ENCODE measurements at places on chromosomes 4 and X. TPM values are rescaled to one million over a fixed set of nuclear protein-coding genes. Genes with fewer than 3 reads are reported as not detected.

Gene CTAG1B
- not detected for total RNA-seq

DNA sequence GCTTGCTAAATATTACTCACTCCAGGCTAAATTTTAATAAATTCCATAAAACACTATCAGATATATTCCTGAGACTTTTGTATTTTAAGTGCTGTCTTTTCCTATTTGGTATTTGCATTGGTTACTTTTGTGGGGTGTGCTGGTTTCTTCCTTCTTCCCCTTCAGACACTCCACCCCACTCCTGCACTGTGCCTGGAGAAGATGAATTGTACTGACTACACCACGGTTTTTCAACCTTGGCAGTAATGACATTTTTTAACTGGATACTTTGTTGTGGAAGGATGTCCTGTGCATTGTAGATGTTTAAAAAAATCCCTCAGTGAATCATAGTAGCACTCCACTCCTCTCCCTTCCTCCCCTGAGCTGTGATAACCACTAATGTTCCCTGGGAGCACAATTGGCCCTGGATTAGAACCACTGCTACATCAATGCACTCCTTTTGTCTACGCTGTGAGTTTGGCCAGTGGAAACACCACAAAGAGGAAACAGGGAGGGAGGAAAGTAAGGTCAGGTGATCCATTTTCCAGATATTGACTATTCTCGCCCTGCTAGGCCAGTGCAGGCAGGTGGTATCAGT lies 36.3 kb downstream of the SNCA start:
- H3K27ac ChIP-seq = no peak overlapping the region
- H3K36me3 ChIP-seq = peaks cover 5% of the 10 kb centered on the region
- H3K4me1 ChIP-seq = peaks cover 6% of the 10 kb centered on the region
- DNase-seq = no peak

GRCh38 chrX:16148896-16149295 lies 18.4 kb upstream of the MAGEB17 start:
- H3K4me1 ChIP-seq = no peaks in the 10 kb centered on the region
- no peak overlapping the region for H3K4me3 ChIP-seq
- H3K27ac ChIP-seq = no peak overlapping the region
- H3K27me3 ChIP-seq = no peaks in the 10 kb centered on the region

DNA sequence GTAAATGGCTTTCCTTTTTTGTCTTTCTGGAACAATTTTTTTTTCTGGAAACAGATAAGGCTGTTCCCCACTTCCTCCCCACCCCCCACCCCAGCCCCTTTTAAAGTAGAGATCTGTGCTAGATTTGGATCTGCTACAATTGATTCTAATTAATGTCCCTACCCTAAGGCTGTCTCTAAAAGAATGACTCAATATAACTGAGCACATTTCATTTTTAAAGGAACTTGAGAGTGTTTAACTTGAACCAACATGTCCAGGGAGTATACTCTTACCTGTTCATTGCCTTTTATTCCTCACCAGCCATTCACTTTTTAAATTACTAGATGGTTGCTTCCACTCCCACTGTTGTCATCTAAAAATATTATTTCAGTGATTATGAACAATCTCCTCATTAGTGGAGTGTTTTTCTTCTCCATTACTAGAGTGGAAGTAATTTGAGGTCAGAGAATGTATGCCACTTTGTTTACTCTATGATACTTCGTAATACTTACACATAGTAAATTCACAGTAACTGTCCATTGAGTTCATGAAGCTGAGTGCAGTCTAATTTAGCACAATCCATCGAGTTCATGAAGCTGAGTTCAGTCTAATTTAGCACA lies 14.1 kb upstream of the CNOT6L start:
- H3K27me3 ChIP-seq = no peaks in the 10 kb centered on the region
- H3K36me3 ChIP-seq = no peaks in the 10 kb centered on the region
- H3K4me1 ChIP-seq = peaks cover 5% of the 10 kb centered on the region
- H3K27ac ChIP-seq = no peak overlapping the region
- no peak overlapping the region for H3K4me3 ChIP-seq

- no peak overlapping the region for H3K27ac ChIP-seq
- H3K36me3 ChIP-seq = no peaks in the 10 kb centered on the region
- peaks cover 7% of the 10 kb centered on the region for H3K4me1 ChIP-seq
- H3K27me3 ChIP-seq = peaks cover under 1% of the 10 kb centered on the region
- DNase-seq = peak; percentile 7
These were observed 209.6 kb downstream of the SPATA18 start for GRCh38 chr4:52260514-52261210.
